ENCODE measurements at places on chromosomes 3 and 15.
A peak's percentile ranks its signal among the peaks of the same experiment; 100 is the strongest.

GRCh38 chr3:11565932-11566331, 77.8 kb downstream of the VGLL4 start:
- no peak for DNase-seq

DNA sequence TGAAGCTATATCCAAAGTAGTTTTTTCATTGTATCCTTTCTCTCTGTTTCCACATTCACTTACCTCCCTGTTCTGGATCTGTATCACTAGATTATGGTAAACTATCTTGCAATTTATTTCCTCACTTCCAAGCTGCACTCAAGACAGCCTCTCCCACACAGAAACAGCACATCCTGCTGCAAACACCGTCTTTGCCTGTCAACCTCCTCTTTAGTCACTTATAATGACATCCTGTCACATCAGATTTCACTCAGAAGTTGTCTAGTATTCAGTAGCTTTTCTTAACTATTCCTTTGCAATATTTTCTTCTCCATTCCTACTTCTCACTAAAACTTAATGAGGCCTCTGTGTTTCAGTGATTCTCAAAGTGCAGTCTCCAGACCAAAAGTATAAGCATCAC, 490.8 kb downstream of the IGSF11 start:
- no peak for DNase-seq

DNA sequence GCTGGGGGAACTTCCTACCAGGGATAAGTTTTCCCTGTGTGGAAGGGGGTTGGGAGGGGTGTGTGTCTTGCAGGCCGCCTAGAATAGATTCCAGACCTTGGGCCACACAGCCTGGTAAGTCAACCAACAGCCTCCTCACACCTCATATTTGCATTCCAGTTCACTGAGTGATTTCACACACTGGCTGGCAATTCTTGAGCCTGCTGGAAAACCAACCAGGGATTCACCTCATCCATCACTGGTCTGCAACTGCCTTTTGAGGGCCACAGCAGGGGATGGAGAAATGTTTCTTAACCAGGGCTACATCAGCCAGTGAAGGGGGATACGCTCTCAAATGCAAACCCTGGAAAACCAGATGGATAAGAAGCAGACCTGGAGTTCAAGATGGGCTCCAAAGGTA, 2.0 kb downstream of the FSTL1 start:
- no peak for DNase-seq

GRCh38 chr15:81111510-81112470, 22.3 kb upstream of the CFAP161 start:
- no peak for DNase-seq

DNA sequence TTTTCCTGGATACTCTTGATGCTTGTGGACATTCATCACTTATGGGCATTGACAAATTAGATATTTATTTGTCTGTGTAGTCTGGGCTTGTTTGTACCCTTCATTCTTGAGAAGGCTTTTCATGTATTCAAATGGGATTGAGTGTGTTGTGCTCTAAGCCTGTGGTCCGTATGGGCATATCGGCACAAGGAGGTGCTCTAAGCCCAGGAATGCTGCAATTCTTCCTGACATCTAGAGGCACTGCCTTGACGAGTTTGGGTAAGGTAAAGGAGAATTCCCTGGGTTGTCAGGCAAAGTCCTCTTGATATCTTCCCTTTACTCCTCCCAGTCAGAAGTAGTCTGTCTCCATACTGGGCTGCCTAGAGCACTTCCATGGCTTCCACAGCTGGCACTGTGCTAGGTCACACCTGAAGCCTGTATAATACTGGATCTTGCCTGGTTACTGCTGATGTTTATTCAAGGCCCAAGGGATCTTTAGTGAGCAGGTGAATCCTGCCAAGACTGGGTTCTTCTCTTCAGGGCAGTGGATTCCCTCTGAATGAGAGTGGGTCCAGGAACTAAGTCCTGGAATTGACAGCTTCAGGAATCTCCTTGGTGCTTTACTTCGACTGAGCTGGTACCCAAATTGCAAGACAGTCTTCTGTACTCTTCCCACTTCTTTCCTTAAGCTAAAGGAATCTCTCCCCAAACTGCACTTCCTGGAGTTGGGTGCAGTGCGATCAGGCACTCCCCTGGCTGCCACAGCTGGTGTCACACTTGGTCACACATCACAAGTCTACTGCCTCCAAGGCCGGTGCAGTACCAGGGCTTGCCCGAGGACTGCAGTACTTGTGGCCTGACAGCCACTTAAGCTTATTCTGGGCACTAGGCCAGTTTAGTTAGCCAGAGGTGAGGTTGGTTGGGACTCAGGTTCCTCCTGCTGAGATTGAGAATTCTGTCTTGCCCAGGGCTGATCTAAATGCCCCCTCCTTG, 46.0 kb downstream of the GALK2 start:
- DNase-seq, result no peak

- DNase-seq, result no peak
Observed at GRCh38 chr3:45612918-45613602, 18.5 kb downstream of the LIMD1 start.

GRCh38 chr15:70385052-70385451, 287.3 kb upstream of the TLE3 start:
- DNase-seq, result no peak

DNA sequence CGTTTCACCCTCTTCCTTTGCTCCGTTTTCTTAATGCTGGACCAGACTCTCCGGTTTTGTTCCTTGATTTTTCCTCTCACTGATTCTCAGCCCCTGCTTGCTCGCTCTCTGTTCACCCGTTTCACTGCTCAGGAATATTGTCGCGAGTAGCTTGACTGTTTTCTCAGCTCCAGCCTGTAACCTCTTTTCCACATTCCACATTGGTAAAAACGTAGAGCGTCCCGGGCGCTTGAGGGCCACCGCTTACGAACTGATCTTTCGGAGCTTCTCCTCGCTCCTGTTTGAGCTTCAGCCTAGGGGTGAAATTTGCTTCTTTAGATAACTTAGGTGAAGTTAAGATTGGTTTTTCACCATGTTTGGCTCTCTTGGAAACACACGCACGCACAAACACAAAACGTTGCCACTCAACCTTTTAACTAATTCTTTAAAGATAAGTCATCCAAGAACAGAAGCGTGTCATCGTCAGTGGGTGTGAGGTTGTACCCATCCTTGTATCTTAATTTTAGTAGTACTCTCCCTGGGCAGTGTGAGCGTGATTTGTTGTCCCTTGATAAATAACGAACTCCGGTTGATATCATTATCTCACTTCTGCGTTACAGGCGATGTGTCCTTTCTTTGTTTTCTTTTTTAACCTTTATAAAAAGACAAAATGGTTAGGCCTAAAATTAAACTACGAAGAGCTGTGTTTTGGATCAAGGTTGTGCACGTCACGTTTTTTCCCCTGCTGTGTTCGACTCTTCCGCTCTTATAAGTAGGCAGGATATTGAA, 1.0 kb downstream of the PAK2 start:
- peak; percentile 15 for DNase-seq

GRCh38 chr3:141455603-141456300, 31.1 kb upstream of the RASA2 start:
- no peak for DNase-seq

GRCh38 chr3:131546441-131546840, 43.7 kb upstream of the MRPL3 start:
- no peak for DNase-seq

GRCh38 chr3:140007911-140008869, 73.2 kb downstream of the CLSTN2 start:
- no peak for DNase-seq

GRCh38 chr15:74530771-74531143, 10.3 kb upstream of the ARID3B start:
- DNase-seq, result no peak

DNA sequence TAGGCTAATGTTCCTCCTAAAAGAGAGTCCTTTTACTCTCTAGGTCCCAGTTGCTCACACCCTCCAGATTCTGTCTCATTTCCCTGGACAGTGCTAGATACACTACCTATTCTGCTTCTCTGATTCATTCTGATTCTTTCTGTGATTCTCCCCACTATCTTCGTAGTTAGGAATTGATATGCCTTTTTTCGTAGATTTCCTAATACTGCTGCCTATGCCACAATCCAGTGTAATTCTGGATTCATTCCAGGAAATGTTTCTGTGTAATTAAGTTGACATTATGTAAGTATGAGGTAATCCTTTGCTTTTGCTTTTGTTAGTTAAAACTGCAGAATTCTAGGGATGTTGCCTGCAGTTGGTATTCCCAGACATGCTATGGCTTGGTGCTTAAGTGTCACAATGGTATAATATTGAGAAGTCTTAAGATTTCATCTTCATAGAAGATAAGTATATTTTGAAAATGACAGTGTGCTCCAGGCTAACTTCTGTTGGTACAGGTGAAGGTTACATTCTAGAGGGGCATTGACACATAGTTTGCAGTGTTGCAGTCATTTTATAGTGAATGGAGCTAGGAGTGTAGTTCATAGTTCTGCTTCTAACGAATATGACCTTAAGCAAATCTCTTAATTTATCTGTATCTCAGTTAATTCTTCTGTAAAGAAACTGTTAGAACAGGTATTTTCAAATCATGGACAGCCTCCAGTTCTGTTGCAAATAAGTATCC, 54.3 kb downstream of the RIOX2 start:
- DNase-seq, result no peak

- DNase-seq, result no peak
Observed at GRCh38 chr3:3038201-3038991, 71.8 kb downstream of the IL5RA start.

GRCh38 chr3:175233957-175234940, 375.1 kb downstream of the NAALADL2 start:
- no peak for DNase-seq

DNA sequence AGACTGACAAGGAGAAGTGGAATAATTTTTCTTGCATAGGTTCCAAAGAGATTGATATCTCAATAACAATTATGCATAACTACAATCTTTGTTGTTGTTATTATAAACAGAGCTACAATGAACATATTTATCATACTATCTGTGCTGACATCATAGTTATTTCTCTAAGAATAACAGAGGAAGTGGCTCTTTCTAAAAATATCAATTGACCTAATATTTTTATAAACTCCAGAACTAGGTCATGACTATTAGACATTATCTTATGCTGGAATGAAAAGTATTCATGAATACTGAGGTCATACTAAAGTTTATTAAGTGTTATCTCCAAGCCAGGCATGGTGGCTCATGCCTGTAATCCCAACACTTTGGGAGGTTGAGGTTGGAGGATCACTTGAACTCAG, 114.1 kb downstream of the DCLK3 start:
- DNase-seq, result no peak

- DNase-seq, result no peak
Observed at GRCh38 chr15:40990080-40990479, 36.8 kb downstream of the CHAC1 start.

DNA sequence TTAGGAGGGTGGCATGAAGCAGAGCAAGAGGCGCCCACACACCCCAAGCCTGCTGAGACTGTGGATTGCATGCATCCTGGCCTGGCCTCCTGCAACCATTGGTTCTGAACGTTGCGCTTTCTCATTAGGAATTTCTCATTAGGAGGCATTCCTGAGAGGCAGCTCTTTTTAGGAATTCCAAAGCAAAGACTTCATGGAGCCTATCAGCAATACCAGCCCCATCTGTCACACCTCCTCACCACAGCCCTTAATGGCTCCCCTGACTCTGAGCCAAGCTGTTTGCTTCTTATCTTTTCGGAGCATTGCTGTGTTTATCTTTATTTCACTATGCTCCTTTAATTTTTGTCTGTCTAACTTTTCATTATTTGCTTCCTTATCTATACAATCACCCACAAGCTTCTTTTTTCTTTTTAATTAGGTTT, 226.9 kb downstream of the CACNA2D3 start:
- no peak for DNase-seq

DNA sequence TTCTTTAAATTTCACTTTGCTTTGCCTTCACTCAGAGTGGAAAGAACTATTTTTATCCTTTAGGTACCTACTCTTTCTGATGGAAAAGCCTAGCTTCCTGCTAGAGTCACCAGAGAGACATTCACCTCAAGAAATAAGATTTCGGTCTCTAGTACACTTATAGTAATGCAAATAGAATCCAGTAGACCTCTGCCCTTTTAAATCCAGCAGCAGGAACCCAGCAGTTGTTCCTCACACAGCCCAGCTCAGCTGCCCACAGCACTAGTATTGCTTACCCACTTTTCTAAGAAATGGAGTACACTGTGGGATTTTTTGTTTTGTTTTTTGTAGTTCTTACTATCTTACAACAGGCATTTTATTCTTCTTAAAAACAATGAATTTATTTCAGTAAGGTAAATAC, 497.0 kb upstream of the CCDC54 start:
- DNase-seq, result no peak

DNA sequence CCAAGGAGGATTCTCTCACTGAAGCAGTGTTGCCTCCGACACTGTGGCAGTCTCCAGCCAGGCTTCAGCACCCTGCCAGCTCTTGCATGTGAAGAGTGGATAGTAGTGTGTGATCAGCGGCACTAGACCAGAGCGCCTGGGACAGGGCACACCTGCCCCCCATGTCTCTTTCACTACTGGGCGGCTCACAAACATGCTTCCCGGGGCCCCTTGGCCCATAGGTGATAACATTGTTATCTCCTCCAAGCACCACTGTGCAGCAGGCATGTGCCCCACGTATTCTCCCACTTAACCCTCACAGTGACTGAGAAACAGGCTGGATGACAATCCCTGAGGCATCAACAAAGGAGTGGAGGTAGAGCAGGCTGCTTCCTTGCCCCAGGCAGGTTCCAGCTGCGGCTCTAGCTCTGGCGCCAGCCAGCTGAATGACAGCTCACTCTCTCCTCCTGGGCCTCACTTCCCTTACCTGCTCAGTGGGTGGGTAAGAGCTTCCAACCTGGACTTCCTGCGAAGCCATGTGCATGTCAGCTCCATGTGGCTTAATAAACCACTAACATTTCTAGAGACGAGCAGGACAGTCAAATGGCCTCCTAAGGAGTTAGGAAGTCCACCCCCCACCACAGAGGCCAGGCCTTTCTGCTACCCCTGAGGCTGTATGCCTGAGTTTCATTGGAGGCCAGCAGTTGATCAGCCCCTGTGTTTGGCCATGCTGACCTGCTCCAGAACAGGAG, 37.8 kb downstream of the KLF13 start:
- no peak for DNase-seq

DNA sequence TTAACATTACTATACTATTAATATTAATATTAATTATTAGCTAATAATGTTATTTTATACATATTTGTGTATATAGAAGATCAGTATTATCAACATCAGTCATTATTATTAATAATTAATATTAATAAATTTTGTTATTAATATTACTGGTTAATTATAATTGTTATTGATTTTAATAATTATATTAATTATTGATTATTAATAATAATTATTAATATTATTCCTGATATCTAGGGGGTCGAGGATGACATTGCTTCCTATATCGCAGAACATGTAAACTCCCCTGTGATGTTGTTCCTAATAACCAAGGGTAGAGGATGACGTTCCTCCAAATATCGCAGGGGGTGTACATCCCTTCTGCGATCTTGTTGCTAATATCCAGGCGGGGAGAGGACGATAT, 17.3 kb upstream of the BMF start:
- DNase-seq, result no peak

GRCh38 chr15:86557018-86557550, 477.4 kb downstream of the AGBL1 start:
- no peak for DNase-seq
